Pancreas (tissue), 10 donors: ENCODE measurements at places on chromosomes 12 and 14. TPM values are rescaled to one million over a fixed set of nuclear protein-coding genes. Genes with fewer than 3 reads are reported as not detected.

TMTC1 gene
- total RNA-seq: 3.1 TPM

DNA sequence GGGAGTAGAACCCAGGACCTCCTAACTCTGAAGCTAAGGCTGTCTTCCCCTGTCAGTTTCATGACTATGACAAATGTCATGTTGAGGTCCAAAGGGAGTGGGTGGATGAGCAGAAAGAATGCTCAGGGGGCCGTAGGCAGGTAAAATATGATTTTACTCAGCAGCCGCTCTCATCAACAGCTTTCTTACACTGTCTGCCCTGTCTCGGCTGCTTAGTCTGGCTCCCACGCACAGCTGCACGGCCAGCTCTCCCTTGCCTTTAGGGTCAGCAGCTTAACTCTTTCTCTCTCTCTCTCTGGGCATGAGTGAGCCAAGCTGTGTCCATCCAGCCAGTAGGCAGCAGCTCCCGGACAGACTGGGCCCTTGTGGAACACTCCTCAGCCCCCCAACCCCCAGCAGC, 95.2 kb downstream of the GCH1 start:
- no peak overlapping the region for H3K27ac ChIP-seq
- no peak for DNase-seq
- H3K27me3 ChIP-seq: no peaks in the 10 kb centered on the region
- no peaks in the 10 kb centered on the region for H3K36me3 ChIP-seq
- H3K4me1 ChIP-seq: no peaks in the 10 kb centered on the region

- H3K4me1 ChIP-seq: no peaks in the 10 kb centered on the region
- no peak overlapping the region for H3K27ac ChIP-seq
- H3K27me3 ChIP-seq: no peaks in the 10 kb centered on the region
- H3K4me3 ChIP-seq: no peak overlapping the region
- no peaks in the 10 kb centered on the region for H3K36me3 ChIP-seq
Observed at GRCh38 chr12:79296133-79296532, 394.6 kb downstream of the PAWR start.

GRCh38 chr12:103810111-103810510, 30.9 kb downstream of the NT5DC3 start:
- no peak overlapping the region for H3K27ac ChIP-seq
- H3K36me3 ChIP-seq: no peaks in the 10 kb centered on the region
- H3K4me1 ChIP-seq: peaks cover 5% of the 10 kb centered on the region

DNA sequence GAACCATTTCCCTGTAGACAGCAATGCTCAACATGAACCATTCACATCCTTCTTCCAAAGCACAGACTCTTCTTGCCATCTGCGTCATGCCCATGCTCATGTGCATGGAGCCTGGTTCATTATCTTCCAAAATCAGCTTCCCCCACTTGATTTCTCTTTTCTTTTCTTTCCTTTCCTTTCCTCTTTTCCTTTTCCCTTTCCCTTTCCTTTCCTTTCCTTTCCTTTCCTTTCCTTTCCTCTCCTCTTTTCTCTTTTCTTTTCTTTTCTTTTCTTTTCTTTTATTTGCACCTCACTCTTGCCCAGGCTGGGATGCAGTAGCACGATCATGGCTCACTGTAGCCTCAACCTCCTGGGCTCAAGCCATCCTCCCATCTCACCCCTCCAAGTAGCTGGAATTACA, 37.5 kb downstream of the WIF1 start:
- H3K27me3 ChIP-seq: no peaks in the 10 kb centered on the region
- no peak overlapping the region for H3K4me3 ChIP-seq
- no peak for DNase-seq
- no peak overlapping the region for H3K27ac ChIP-seq
- no peaks in the 10 kb centered on the region for H3K4me1 ChIP-seq

DNA sequence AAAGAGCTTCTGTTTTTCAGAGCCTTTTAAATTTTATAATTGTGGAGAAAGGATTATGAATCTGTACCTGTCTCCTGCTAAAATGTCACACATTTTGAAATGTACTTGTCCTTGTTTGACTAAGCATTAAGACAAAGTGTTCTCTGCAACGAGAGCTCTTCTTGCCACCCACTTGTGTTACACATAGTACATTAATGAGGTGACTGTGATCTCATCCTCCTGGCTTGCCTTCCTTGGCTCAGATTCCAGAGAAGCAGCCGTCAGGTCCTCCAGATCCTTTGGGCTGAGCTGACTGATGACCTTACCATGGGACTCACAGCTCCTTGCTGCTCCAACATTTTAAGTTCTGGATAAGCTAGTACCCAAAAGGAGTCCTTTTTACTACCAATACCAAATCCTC, 81.4 kb downstream of the BBS10 start:
- H3K27me3 ChIP-seq: no peaks in the 10 kb centered on the region
- H3K4me3 ChIP-seq: no peak overlapping the region
- H3K27ac ChIP-seq: no peak overlapping the region
- no peaks in the 10 kb centered on the region for H3K36me3 ChIP-seq
- H3K4me1 ChIP-seq: no peaks in the 10 kb centered on the region
- no peak for DNase-seq

SMCO2 gene
- not detected for total RNA-seq

TTC9 gene
- total RNA-seq: 2.4 TPM

SDSL gene
- total RNA-seq: 7.8 TPM

GRCh38 chr12:79927772-79928474, 7.0 kb downstream of the PPP1R12A start:
- H3K4me1 ChIP-seq: no peaks in the 10 kb centered on the region
- H3K4me3 ChIP-seq: no peak overlapping the region
- no peaks in the 10 kb centered on the region for H3K36me3 ChIP-seq
- no peak for DNase-seq
- H3K27ac ChIP-seq: no peak overlapping the region

GRCh38 chr12:27521066-27521465, 2.9 kb upstream of the PPFIBP1 start:
- DNase-seq: no peak
- no peaks in the 10 kb centered on the region for H3K27me3 ChIP-seq
- no peak overlapping the region for H3K27ac ChIP-seq
- no peaks in the 10 kb centered on the region for H3K36me3 ChIP-seq

DNA sequence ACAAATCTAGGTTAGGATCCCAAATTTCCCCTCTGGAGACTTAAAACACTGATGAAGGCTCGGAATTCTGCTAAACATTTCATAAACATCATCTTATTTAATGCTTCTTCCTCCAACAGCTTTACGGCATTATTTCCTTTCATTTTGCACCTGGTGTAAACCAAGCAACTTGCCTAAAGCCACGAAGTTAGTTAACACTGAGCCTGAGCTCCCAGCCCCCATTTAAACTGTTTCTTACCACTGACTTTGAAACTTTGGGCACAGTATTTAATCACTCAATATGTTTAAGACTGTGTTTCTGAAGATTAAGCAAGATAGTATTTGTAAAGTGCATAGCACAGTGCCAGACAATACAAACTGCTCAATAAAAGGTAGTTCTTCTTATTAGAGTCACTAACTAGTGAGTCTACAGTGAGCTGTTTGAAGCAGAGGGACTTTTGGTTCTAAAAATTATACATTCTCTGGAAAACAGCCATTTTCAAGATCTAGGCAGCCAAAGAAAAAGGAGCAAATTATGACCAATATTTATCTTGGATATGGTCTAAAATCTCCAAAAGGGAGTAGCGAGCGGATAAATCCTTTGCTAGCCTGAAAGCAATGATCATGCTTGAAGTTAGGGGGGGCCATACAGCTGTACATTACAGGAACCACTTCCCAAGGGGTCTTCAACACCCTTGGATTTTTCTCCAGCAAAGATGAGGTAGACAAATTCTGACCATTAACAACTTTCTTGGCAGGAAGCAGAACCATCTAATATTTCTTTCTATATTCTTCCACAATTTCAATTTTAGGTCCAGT, 4.0 kb downstream of the EGLN3 start:
- H3K4me1 ChIP-seq: peaks cover 38% of the 10 kb centered on the region
- no peak for DNase-seq
- H3K4me3 ChIP-seq: no peak overlapping the region
- H3K27me3 ChIP-seq: no peaks in the 10 kb centered on the region
- H3K36me3 ChIP-seq: no peaks in the 10 kb centered on the region
- H3K27ac ChIP-seq: no peak overlapping the region

GRCh38 chr14:95503365-95504134, 12.9 kb downstream of the SYNE3 start:
- H3K4me3 ChIP-seq: no peak overlapping the region
- H3K36me3 ChIP-seq: no peaks in the 10 kb centered on the region
- no peak for DNase-seq
- no peak overlapping the region for H3K27ac ChIP-seq
- no peaks in the 10 kb centered on the region for H3K4me1 ChIP-seq

ALDH1L2 gene
- 90.9 TPM for total RNA-seq
